ENCODE measurements at places on chromosomes 7 and 10.

- no peak for DNase-seq
Observed at GRCh38 chr7:2921653-2922347, 77.7 kb upstream of the GNA12 start.

DNA sequence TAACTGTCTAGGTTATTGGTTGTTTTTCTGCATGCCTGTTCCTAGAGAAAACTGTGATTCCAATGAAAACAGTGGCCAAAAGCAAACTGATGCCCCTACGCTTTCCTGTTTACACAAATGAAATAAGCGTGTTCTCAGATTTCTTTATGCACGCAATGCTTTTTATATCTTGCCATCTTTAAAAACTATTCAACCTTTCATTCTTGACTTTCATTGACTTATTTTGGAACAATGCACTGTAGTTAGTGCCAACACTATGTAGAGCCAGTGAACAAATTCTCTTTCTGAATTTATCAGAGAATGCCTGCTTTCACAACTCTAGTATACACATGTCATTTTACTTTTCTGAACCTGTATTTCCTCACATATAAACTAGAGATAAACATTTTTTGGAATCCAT is 86.6 kb downstream of the CABCOCO1 start:
- no peak for DNase-seq

GRCh38 chr7:552868-553635 is 33.4 kb upstream of the PDGFA start:
- no peak for DNase-seq

DNA sequence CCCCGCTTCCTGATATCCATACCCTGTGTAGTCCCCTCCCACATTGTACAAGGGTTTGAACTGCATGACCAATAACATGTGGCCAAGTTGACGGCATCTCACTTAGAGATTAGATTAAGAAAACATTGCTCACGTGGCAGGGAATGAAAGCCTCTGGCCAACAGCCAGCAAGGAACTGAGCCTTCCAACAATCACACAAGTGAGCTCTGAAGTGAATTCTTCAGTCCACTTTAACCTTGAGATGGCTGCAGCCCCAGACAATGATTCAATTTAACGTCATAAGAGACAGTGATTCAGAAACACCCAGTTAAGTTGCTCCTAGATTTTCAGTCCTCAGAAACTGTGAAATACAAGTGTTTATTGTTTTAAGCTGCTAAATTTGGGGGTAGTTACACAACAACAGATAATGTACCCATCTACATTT is 165.9 kb upstream of the PLXNA4 start:
- peak; percentile 62 for DNase-seq

DNA sequence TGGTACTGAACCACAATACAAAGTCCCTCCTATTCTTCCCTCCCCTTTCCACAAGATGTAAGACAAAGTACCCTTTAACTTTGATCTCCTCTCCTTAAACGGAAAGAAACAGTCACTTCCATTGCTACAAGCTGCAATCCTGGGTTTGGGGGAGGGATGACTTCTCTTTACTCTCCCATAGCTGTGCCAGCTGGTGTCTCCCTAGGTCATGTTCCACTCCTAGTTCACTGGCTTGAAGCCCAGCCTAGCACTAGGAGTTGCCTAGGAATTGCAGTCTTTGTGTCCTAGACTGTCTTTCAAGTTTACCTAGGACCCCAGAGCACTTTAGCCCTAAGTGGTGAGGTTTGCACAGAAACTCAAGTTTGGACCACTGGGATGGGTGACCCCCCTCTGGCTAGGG is 311.1 kb downstream of the HPSE2 start:
- DNase-seq = peak; percentile 4

DNA sequence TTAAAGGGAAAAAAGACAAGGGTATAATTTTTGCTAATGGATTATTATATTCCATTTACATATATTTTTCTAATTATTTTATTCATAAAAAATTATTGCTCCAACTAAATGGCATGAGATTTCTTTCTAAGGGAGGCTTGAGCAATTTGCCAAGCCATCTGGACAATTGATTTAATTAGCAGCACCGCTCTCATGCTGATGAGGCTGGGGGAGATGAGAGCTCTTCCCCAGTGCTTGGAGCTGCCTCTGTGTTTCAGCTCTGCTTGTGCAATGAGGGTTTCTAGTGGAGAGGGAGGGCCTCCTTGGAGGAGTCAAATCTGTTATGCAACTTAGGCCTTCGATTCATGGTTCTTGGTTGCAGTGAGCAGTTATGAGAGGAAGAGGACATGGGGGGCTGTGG is 574.3 kb downstream of the TCERG1L start:
- DNase-seq = no peak

DNA sequence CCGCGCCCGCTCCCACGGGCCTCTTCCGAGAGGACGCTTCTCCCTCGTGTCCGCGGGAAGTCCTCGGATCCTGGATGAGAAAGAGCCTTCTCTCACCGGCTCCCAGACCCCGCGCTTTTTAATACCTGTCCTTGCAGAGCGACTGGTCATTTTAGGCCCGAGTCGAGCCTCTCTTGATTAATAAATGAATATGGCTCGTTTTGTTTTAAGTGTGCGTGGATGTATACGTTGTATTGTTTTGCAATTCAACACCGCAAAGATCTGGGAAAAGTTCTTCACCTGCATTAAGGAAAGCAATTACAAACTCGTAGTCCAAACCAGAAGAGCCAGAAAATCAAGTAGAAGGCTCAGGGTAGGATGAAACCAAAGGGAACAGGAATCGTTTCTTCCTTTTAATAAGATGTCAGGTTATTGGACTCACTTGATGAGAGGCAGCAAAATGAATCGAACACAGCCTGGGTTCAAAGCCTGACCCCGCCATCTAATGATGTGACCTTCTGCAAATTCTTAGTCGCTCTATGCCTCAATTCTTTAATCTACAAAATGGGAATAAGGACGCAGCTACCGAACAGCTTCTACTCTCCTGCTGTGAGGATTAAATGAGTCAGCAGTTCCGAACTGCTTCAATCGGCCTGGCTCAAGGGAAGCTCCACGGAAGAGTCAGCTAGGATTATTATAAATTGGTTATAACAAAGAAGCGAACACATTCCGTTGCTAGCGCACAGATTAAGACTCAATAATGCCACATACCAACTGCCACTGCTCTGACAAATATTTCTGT is 277.8 kb upstream of the NEBL start:
- DNase-seq = no peak

All from right lung (tissue), 10 donors.